ENCODE measurements at places on chromosomes 4 and X. TPM values are rescaled to one million over a fixed set of nuclear protein-coding genes. Genes with fewer than 3 reads are reported as not detected.

The CTAG1A gene
- not detected for total RNA-seq

GRCh38 chrX:115939070-115939469, 231.5 kb upstream of the AGTR2 start:
- DNase-seq: no peak

- DNase-seq: peak; percentile 59
Observed at GRCh38 chr4:130563185-130563888, 1467.4 kb downstream of the C4orf33 start.

DNA sequence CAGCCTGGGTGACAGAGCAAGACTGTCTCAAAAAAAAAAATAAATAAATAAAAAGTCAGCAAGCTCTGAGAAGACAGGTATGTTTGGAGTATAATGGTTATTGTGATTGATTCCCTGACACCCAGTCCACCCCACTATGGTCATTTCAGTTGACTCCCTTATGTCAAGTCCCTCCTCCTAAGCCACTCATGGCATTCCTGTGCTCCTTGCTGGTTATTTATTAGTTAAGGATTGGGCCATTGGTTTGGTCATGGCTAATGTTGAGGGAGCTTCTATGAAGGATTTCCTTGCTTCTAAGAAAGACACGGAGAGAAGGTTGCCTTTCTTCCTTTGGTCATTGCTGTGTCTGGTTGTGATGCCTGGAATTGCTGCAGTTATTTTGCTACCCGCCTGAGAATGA, 140.1 kb downstream of the UCHL1 start:
- DNase-seq: no peak

- DNase-seq: no peak
Observed at GRCh38 chr4:8189551-8190466, 9.3 kb upstream of the SH3TC1 start.

- DNase-seq: peak; percentile 15
Observed at GRCh38 chr4:53706422-53707032, 115.2 kb upstream of the LNX1 start.

The EREG gene
- total RNA-seq: 5.7 TPM

DNA sequence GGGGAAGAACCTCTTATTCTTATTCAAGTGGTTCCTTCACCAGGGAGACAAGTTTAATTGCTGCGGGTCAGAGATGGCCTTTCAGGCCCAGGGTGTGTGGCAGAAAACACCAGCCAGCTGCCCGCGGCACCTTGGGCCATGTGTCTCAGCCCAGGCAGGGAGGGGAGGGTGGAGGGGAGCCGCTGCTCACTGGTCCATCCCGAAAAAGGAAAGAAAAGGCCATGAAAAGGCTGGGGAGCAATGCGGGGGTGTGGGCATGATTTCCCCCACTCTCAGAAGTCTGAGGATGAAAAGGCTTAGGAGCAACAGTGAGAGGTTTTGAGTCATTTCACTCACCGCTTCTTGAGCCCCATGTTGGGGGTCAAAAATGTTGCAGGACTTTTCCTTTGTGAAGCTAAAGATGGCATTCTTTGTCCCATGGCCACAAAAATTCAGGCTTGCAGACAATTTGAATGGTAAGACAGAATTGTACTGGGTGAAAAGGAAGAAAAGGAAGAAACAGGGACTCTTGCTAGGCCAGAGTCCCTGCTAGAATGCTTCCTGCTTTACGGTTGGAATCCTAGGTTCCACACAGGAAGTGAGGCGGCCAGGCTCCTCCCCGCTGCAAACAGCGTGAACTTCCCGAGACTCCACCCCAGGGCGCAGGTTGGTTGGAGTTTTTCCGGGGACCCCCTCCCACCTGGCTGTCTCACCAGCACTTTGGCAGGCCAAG, 17.4 kb upstream of the FAM47E start:
- no peak for DNase-seq

DNA sequence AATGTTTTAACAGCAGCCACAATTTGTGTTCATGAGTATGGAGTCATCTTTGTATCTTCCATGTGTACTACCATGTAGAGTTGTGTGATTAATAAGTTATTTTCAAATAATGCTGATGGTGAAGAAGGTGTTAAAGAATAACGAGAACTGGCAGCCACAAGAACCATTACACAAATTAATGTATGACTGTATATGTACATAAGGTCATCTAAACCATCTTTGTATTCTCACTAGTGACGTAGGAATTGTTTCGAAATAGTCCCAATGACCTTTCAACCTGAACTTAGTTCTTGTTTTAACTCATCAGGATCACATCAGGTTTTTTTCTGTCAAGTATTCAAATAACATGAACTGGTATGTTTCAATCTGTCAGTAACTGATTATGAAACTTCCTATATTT, 48.3 kb upstream of the NOCT start:
- no peak for DNase-seq
